ENCODE measurements at places on chromosomes 13 and 19. TPM values are rescaled to one million over a fixed set of nuclear protein-coding genes. Genes with fewer than 3 reads are reported as not detected.

OR7D2 gene
- total RNA-seq = not detected

COL4A2 gene
- total RNA-seq = 180 TPM

FCAR gene
- total RNA-seq = 2.2 TPM

SIGLEC12 gene
- total RNA-seq = not detected

ACER1 gene
- not detected for total RNA-seq

PODNL1 gene
- total RNA-seq = 5.2 TPM

ZNF560 gene
- 0.49 TPM for total RNA-seq

HTR2A gene
- total RNA-seq = 2.2 TPM

ZNF177 gene
- 0.98 TPM for total RNA-seq

CELF5 gene
- total RNA-seq = not detected

INSL3 gene
- not detected for total RNA-seq

IGFL1 gene
- 7.9 TPM for total RNA-seq

PRTN3 gene
- total RNA-seq = not detected

C19orf38 gene
- total RNA-seq = 2.5 TPM

NLRP7 gene
- total RNA-seq = not detected

DNA sequence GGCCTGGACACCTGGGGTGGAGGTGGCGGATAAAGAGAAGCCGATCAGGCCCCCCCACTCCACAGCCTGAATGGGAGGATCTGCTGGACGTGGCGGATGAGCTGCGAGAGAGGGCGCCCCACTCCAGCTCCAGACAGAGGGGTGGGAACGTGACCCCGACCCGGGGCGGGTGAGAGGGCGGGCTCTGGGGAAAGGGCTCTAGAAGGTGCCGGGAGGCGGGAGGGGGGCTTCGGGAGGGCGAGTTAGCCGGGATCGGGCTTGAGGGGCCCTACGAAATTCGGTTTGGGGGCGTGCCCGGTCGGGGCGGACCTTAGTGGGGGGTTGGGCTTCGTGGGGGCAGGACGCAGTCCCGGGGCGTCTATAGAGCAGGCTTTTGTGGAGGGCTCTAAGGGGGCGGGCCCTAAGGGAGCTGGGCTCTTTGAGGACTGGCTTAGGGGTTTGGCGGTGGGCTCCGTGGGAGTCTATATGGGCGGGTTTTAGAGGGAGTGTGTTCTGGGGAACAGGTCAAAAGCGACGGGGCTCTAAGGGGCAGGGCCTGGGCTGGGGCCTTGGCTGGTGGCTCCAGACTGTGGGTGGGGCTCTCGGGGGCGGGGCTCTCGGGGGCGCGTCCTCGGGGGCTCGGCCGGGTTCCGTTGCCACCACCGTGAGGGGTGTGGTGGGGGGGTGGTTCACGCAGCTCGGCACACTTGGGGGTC is 4.1 kb upstream of the NANOS3 start:
- DNase-seq = no peak

- no peak for DNase-seq
Observed at GRCh38 chr13:106986687-106987426, 418.9 kb upstream of the ARGLU1 start.

- DNase-seq = no peak
Observed at GRCh38 chr19:50573741-50574461, 5.7 kb upstream of the LRRC4B start.

DNA sequence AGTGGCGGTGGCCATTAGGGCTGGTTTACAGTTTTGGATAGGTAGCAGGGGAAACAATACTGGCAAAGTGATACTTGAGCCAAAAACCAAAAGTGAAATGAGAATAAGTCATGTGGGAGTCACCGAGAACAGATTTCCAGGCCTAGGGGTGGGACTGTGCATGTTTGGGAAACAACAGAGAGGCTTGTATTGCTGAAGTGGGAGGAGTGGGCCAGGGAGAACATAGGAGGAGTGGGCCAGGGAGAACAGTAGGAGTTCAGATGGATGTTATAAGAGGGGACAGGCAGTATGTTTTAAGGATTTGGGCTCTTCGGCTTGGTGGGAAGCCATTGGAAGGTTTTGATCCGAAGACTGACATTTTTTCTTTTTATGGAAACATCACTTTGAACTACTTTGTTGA is 35.5 kb downstream of the AKAP11 start:
- DNase-seq = no peak

DNA sequence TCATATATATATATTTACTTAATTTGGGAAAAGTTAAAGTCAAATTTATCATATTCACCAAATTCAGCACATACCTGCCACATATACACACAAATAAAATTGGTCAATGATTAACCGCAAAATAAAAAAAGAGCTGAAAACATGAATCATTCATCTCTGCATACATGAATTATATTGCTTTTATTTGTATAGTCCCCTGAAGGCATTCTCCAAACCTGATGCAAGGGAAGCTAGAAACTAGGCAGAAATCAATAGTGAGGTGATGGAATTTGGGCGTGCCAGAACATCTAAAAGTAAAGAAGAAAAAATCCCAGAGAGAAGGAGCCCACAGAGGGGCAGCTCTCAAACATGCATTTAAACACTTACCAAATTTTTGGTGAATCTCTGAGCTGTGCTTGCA is 60.1 kb downstream of the UFM1 start:
- DNase-seq = no peak

GRCh38 chr19:6233827-6234511 is 45.8 kb downstream of the MLLT1 start:
- DNase-seq = no peak

GRCh38 chr13:71704656-71705055 is 162.3 kb downstream of the DACH1 start:
- no peak for DNase-seq

GRCh38 chr13:48769107-48769704 is 115.5 kb downstream of the CYSLTR2 start:
- peak; percentile 86 for DNase-seq

DNA sequence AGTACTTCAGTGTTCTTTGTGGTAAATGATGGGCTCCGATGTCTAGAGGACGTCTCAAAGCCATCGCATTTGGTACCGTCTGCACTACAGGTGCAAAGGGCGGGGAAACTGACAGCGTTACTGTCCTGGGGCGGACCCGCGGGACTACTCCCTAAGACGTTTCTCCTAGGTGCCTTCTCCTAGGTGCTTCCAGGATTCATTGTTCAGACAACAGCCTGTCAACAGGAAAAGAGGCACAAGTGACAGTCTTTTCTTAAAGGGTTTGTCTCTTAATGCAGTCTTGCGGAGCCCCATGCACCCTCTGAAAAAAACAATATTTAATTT is 1.4 kb downstream of the SERTM1 start:
- DNase-seq = no peak
